ENCODE measurements at places on chromosomes 13 and 19.

GRCh38 chr13:83377491-83377890, 504.8 kb downstream of the SLITRK1 start:
- DNase-seq = no peak

DNA sequence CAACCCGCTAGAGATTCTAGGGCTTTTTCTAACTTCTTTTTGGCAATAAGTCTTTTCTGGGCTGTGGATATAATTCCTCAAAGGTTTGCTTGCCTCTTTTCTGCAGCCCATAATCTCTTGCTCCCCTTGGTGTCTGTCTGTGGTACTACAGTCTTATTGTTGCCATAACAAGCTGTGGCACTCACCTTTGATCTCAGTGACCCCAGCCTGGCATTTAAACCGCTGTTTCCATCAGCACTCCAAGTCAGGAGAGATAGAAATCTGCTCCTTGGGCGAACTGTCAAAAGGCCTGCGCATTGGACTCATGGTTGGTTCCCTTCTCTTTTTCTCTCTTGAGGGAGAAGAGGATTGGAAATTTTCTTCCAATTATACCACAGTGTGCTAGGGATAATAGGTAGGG, 14.5 kb upstream of the MPHOSPH8 start:
- DNase-seq = no peak

DNA sequence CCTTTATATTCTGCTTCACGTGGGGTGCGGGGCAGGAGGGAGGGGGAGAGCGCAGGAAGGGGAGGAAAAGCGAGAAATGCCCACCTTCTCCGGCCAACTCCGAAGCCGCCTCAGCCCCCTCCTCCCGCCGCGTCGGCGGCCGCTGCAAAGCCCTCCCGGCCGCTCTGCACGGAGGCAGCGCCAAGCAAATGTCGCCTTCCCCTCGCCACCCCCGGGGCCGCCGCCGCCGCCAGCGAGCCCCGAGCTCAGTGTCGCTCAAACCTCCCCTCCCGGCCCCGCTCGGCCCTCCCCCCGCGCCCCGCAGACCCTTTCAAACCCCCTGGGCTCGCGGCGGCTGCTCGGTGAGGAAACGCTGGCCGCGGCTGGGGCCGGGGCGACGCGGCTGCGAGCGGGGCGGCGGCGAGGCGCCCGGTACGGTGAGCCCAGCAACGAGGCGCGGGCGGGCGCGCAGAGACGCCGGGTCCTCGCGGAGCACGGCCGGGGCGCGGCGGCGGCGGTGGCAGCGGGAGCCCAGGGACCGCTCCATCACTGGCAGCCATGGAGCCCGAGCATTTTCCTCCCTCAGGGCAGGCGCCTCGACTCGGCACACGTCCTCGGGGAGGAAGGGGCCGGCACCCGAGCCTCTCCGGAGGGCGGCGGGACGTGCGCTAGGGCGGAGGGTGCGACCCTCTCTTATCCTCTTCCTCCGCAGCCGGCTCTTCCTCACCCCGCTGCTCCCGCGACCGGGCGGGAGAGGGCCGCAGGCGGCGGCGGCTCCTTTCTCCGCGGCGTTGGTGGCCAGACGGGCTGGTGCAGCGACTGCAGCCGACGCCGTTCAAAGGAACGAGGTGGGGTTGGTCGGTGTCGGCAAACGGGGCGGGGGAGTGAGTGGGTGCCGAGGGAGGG, 463 bp upstream of the TSC22D1 start:
- DNase-seq = no peak

- no peak for DNase-seq
Measured at GRCh38 chr13:93339550-93339949, 112.9 kb downstream of the GPC6 start.

- DNase-seq = no peak
Measured at GRCh38 chr19:38740932-38741331, 3.3 kb downstream of the CAPN12 start.

GRCh38 chr13:95603887-95604555, 40.5 kb downstream of the DZIP1 start:
- DNase-seq = peak; percentile 19

DNA sequence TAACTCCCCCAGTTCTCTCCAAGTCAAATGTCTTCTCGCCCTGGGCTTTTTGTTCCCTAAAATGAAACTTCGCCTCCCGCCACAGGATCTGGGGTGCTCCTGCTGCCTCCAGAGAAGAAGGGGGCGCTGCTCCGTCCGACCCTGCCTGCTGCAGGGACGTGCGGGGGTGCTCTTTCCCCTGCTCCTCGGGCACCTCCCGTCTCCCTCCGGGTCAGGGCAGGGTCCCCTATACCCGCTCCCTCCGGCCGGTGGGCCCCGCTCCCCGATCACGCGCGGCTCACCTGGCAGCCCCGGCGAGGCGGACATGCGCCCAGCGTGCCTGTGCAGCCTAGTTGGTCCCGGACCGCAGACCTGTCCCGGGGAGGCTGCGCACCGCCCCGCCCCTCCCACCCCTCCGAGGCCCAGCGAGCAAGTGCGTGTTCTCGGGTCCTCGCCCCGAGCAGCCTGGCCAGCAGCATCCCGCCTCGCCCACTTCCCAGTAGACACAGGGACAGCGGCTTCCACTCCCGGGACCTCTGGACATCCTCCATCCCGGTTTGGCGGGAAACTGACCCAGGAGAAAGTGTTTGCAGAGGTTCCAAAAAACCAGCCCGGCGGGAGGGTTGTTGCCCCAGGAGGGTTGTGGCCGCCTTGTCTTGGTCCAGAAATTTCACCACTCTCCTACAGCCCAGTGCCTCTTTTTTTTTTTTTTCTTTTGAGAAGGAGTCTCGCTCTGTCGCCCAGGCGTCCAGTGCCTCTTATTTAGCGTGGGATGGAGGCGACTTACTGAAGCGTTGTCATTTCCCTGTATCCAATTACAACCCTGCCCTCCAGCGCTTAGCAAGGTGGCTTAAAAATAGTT, at the start of gene OXGR1:
TSS of gene OXGR1 (minus strand) at position 460 of the 841 bp plus-strand sequence. CDS start 6,717 bp downstream, outside the sequence.
- DNase-seq = no peak

DNA sequence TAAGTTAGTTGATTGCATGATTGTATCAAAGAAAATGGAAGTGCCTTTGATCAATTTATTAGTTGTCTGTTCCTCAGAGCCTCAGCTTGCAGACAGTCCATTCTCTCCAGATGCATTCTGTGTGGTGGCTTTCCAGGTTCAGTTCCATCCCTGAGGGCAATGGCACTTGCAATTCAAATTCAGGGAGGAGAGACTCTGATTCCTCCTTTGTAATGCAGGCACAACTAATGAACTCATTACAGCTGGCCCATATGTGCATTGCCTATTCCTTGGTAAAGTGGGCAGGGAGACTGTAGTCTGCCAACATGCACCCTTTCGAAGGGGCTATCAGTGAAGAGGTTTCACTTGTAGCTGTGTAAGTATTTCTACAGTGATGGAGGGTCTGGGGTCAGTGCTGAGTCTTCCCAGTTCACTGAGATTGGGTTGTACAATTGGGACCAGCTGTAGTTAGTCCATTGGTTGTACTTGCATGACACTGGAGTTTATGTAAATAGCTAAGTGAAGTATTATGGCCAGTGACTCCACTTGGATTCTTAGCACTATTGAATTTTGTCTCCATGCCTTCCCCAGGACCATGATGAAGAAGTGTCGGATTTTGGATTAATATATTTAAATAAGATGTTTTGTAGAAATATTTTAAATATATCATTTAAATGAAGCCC, 401.7 kb downstream of the GPC6 start:
- no peak for DNase-seq

DNA sequence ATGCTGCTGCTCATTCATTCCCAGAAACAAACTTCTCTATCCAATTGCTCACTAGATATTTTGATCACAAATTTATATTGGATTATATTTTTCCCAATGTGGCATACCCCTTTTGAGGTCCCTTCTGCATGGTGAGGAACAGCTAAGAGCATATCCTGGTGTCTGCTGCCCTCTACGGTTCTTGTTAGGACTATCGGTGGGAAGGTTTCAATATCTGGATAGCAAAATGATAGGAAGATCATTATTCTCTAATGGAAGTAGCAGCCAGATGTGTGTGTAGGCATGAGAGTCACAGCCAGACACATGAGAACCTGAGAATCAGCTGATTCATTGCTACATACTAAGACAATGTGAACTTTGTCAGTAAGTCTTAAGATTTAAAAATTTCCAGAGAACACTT, 1422.4 kb upstream of the MIR17HG start:
- peak; percentile 18 for DNase-seq

- DNase-seq = no peak
Measured at GRCh38 chr13:76813891-76814290, 72.3 kb downstream of the KCTD12 start.

DNA sequence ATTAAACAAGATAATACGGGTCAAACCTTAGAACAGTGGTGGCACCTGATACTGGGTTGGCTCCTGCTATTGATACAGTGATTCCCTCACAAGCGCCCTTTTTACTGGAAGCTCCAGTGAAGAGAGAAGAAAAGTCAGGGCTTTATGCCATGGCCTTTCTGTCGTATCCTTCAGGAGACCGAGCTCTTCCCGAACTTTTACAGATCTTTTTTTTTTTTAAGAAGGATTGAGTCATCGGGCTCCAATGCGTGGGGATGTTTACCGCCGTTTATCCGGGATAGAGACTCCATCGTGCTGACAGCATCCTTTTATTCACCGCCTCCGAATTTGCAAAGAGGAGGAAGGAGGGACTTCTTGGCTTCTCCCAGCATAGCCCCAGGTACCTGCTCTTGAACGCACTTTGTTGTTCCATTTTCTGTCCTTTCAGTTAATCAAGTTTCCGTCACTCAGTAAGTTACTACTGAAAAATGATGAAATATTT, 574 bp downstream of the ZNF227 start:
- peak; percentile 41 for DNase-seq

- no peak for DNase-seq
Measured at GRCh38 chr13:108924541-108924940, 295.1 kb downstream of the MYO16 start.
